Thoracic aorta (tissue), 2 donors: ENCODE measurements at places on chromosomes 5 and 9. TPM values are rescaled to one million over a fixed set of nuclear protein-coding genes. Genes with fewer than 3 reads are reported as not detected.

Gene SLC28A3
- total RNA-seq: not detected

Gene N4BP3
- total RNA-seq: 0.07 TPM

Gene TBC1D13
- total RNA-seq: 25.7 TPM

DNA sequence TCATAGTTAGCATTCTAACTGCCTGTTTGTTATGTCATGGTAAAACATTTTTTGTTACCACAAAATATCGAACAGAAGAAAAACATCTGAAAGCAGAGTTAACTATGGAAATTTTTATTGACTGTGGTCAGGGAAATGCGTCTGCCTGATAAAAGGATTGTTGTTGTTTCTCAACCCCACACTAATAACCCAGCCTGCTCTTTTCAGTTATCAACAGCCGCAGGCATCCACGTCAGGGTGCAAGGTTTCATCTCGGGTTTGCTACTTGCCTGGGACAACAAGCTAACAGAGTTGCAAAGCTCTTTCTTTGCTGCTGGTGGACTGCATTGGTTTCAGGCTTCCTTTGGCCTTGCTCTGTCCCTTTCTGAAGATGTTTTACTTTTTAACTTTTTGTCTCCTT is 969.2 kb downstream of the CDH18 start:
- no peak overlapping the region for H3K4me3 ChIP-seq
- H3K36me3 ChIP-seq: no peaks in the 10 kb centered on the region
- no peaks in the 10 kb centered on the region for H3K4me1 ChIP-seq
- no peak overlapping the region for H3K27ac ChIP-seq
- DNase-seq: no peak
- H3K27me3 ChIP-seq: no peaks in the 10 kb centered on the region

- no peak for DNase-seq
- peaks cover 5% of the 10 kb centered on the region for H3K36me3 ChIP-seq
- H3K27me3 ChIP-seq: no peaks in the 10 kb centered on the region
- H3K27ac ChIP-seq: peak overlapping the region; percentile 52
Observed at GRCh38 chr5:154937186-154937717, 759 bp downstream of the GEMIN5 start.

GRCh38 chr5:78541086-78541654 is 107.4 kb downstream of the LHFPL2 start:
- DNase-seq: no peak
- no peak overlapping the region for H3K4me3 ChIP-seq
- H3K36me3 ChIP-seq: no peaks in the 10 kb centered on the region
- H3K27me3 ChIP-seq: no peaks in the 10 kb centered on the region
- H3K4me1 ChIP-seq: peaks cover 81% of the 10 kb centered on the region

DNA sequence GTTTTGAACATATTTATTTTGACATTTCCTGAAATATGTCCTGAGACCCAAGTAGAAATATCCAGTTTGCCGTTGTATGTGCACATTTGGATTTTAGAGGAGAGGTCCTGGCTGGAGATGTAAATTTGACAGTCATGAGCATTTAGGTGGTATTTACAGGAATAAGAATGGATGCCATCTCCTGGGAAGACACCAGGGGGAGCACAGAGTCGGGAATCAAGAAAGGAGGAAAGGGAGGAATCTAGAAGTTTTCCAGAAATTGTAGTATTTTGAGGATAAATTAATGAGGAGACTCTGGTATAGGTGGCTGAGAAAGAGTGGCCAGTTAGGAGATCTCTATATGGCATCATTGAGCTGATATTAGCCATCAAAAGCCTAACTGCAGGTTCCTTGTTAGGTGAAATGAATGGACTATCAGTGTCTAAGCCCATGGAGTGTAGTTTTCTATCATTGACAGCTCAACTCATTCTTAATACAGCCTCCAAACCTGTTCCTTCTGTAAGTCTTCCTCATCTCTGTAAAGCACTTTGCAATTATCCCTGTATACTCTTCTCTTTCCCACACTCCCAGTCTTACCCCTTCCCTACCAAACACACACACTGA is 7.2 kb downstream of the GAPT start:
- H3K27me3 ChIP-seq: no peaks in the 10 kb centered on the region
- no peak overlapping the region for H3K4me3 ChIP-seq
- no peaks in the 10 kb centered on the region for H3K4me1 ChIP-seq
- H3K36me3 ChIP-seq: no peaks in the 10 kb centered on the region
- H3K27ac ChIP-seq: no peak overlapping the region
